Stimulated activated CD8-positive, alpha-beta memory T cell treated with anti-CD3 and anti-CD28 coated beads, Interleukin-7, amount 100 ng/mL, for 24 hours (primary cell): ENCODE measurements at places on chromosomes 11 and 22.

GRCh38 chr11:111155021-111155420, 90.5 kb upstream of the POU2AF2 start:
- DNase-seq: no peak

DNA sequence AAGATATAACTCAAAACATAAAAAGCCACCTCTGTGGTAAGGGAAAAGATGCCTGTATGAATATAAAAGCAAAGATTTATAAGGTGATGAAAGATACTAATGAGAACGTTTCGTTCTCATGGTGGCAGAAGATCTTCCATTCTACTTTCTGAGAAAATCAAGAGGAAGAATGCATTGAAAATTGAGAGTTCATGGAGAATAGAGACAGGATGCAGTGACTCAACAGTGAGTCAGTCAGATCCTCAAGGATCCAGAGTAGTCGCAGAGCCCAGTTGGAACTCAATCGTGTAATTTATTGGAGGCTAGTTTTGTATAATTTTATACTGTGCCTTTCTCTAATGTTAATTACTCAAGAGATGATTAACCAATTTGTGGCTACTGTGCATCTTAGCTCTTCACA, 73.3 kb downstream of the ENTHD1 start:
- no peak for DNase-seq

DNA sequence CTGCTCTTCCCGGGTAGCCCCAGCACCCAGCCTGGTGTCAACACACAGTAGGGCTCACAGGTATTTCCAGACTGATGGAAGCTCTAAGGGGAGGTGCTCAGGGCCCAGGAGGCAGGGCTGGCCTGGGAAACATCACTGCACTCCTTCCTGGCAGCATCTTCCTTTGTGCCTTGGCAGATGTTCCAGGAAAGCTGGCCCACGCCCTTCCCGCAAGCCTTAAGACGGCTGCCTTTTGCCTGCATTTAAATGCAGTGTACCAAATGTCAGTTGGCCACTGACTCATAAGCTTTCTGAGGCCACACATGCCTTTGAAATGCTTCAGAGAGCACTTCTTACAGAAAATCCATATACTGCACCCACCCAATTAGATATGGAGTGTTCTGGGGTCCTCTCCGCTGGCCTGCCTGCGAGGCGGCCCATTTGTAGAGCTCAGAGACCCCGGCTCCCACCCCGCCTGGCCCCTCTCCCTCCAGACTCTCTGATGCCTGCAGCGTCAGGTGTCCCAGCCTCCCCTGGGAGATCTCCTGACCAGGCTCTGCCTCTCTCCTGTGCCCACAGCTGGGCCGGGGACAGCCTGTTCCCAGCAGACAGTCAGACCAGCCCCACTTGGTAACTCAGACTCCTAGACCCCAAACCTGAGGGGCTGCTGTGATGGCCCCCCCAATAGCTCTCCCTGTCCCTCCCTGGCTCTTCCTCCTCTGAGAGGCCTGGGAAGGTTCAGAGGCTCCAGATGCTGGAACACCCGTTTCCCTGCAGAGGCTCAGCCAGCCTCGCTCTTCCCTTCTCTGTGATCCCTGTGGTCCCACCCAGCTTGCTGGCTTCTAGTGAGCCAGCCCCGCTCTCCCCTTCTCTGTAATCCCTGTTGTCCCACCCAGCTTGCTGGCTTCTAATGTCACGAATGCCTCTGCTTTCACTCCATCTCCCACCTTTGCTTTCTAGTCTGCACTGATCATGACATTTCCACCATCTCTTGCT, 47.6 kb upstream of the THY1 start:
- DNase-seq: no peak

DNA sequence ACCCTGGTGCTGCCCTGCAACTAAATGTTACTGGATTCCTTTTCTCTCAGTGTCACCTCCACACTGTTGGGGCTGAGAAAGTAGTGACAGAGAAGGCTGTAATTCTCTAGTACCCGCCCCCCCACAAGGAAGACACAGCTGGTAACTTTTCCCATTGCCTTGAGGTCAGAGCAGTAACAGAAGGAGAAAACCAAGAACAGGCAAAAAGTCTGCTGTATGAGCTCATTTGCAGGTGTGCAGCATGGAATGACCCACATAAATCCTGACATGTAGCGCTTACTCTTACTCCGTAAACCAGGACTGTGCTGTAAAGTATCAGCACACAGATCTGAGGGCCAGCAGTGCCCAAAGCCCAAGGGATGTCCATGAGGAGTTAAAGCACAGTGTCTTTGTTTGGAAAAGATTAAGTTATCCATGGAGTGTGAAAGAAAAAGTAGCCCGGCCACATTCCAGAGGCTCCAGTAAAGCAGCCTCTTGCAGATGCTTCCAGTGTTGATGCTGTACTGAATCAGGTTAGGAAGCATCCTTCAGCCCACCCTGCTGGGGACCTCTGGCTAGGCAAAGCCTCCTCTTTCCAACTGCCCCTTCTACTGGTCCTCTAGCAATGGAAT, 120.7 kb downstream of the PLEKHA7 start:
- no peak for DNase-seq

DNA sequence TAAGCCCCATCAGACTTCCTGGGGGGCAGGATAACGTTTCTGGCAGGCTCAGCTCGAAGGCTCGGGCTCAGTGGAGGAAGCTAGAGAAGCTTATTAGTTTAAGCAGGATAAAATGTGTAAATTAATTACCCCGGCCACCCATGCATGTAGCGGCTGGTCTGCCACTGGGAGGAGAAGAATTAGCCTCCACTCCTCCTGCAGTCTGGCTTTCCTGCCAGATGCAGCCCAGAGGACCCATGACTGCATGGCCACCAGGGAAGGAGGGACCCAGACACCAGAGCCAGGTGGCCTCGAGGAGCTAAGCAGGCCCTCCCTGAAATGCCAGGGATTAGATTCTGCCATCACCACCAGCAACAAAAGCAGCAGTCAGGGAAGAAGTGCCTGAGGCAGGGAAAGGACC, 32.3 kb downstream of the TRIM29 start:
- no peak for DNase-seq

GRCh38 chr11:120039039-120039438, 98.9 kb downstream of the TRIM29 start:
- no peak for DNase-seq

- DNase-seq: no peak
These were observed 84.7 kb upstream of the SCUBE2 start for GRCh38 chr11:9176136-9176535.

DNA sequence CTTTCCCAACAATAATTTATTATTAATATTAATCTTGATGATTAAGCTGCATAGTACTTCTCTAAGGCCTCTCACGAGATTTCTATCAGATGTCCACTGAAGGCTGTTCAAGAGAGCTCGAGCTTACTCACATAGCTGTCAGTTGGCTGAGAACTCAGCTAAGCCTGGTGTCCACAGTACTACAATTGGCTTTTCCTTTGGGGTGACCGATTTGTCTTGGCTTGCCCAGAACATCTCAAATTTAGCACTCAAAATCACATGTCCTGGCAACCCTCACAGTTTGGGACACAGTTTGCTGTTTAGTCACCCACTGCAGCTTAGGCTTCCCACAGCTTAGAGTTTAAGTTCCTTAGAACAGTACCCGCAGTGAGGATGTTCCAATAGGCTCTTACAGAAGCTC, 96.5 kb downstream of the LUZP2 start:
- no peak for DNase-seq

DNA sequence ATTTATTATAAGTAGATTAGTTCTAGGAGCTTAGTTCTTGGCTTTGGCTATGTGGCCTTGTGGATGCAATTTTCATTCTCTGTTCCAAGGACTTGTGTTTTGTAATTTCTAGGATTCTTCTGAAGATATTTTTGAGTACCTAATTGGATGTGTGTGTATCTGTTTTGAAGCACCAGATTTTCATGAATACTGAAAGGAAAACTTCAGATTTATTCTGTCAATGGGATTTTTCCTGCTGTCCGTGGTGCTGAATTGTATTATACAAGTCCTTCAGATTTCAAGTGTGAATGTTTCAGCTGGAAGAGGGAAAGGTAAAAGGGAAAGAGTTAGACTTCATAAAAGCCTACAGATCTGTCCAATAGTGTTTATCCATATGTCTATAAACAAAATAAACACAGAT, 18.2 kb upstream of the SYN3 start:
- DNase-seq: no peak
